ENCODE measurements at places on chromosomes 1 and 21. TPM values are rescaled to one million over a fixed set of nuclear protein-coding genes. Genes with fewer than 3 reads are reported as not detected.

GRCh38 chr21:41593760-41594138 lies 85.8 kb upstream of the TMPRSS2 start:
- no peak overlapping the region for H3K4me3 ChIP-seq
- no peak for DNase-seq
- H3K4me1 ChIP-seq: no peaks in the 10 kb centered on the region
- H3K27me3 ChIP-seq: peaks cover 4% of the 10 kb centered on the region

DNA sequence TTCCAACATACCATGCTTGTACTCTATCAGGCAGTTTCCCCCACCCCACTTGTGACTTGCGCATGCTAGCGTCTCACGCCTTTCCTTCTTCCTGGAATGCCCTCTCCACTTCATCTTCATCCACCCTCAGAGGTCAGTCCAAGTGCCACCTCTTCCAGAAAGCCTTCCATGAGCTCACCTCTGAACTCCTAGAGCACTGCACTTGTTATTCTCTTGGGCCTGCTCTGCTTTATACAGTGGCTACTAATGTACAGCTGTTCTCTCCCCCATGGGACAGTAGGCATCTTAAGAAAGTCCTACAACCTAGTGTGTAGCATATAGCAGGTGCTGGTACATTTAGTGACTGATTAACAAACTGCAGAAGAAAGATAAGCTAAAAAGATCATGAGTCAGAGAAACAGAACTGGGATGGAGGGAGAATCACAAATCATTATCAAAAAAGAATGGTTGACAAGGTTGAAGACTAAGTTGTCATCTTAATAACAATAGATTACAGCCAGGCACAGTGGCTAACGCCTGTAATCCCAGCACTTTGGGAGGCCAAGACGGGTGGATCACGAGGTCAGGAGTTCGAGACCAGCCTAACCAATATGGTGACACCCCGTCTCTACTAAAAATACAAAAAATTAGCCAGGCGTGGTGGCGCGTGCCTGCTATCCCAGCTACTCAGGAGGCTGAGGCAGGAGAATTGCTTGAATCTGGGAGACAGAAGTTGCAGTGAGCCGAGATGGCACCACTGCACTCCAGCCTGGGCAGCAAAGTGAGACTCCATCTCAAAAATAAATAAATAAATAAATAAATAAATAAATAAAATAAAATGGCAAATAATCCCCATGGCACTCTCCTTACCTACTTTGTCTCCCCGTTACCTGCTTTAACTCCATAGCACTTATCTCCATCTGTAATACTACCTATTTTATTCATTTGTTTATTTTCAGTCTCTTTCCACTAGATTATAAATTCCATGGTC lies 16.3 kb upstream of the TSPAN1 start:
- no peaks in the 10 kb centered on the region for H3K27me3 ChIP-seq
- H3K27ac ChIP-seq: no peak overlapping the region
- H3K4me1 ChIP-seq: no peaks in the 10 kb centered on the region
- no peak for DNase-seq

- no peaks in the 10 kb centered on the region for H3K27me3 ChIP-seq
- H3K4me3 ChIP-seq: peak overlapping the region; percentile 88
- peaks cover 16% of the 10 kb centered on the region for H3K36me3 ChIP-seq
- H3K27ac ChIP-seq: peak overlapping the region; percentile 97
Measured at GRCh38 chr1:116375887-116376728, 3.1 kb downstream of the ATP1A1 start.

GRCh38 chr1:7331926-7332535 lies 439.1 kb upstream of the VAMP3 start:
- H3K36me3 ChIP-seq: no peaks in the 10 kb centered on the region
- H3K27me3 ChIP-seq: peaks cover 9% of the 10 kb centered on the region
- no peaks in the 10 kb centered on the region for H3K4me1 ChIP-seq
- H3K4me3 ChIP-seq: no peak overlapping the region

DNA sequence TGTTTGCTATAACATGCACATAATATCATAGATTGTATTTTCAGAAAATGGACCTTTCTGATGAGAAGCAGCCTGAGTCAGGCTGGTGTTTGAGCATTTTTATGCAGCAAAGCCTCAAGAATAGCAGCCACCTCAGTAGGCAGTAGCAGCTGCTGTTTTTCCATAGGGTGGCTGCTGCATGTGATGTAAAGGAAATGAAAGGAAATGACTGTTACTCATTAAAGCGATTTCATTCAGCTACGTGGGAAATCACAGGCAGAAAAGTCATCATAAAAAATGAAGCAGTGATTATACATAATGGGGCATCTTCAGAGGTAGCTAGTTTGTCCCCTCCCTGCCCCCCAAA lies 110.4 kb downstream of the PATJ start:
- H3K4me1 ChIP-seq: no peaks in the 10 kb centered on the region
- peaks cover 6% of the 10 kb centered on the region for H3K36me3 ChIP-seq
- no peak overlapping the region for H3K27ac ChIP-seq

- no peak for DNase-seq
- no peak overlapping the region for H3K4me3 ChIP-seq
- H3K36me3 ChIP-seq: no peaks in the 10 kb centered on the region
Measured at GRCh38 chr1:75087278-75087677, 46.9 kb upstream of the LHX8 start.

Gene RGSL1
- not detected for total RNA-seq

Gene ATP5PF
- total RNA-seq: 151 TPM

Gene PLA2G2D
- total RNA-seq: 0.07 TPM

Gene CHIA
- total RNA-seq: not detected

Gene C1orf56
- total RNA-seq: 1.8 TPM

Data from activated CD4-positive, alpha-beta memory T cell treated with anti-CD3 and anti-CD28 coated beads for 36 hours (primary cell).